ENCODE measurements at places on chromosomes 12 and 14.
A peak's percentile ranks its signal among the peaks of the same experiment; 100 is the strongest.

DNA sequence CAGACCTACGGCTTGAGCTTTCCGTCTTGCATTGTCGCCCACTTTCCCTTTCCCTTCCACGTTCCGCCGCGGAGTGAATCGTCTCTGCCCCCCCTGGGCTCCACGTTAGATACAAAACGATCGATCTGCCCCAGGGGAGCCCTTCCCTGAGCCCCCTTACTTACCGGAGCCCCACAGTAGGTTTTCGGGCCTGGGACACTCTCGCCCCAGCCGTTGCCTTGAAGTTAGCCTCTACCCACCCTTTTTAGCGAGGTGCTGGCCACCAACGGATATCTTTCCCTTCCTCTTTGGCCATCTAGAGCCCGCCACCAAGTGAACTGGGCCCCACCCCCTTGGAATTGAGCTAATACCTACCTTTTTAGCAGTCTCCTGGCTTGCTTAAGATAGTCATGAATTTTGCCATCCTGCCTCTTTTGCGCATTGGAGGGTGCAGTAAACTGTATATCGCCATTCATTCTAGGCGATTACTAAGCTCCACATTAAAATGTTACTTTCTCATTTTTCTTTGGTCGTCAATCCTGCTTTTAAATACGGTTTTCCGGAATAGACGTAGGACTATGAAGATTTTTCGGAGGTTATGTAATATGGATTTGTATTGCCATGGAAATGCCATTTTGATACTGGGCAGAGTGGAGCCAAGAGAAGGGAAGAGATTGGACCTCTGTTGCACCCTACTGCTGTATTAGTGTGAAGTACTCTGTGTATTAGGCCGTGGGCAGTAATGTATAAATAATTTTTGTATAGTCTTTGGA lies 764 bp downstream of the RBM25 start:
- DNase-seq: no peak

DNA sequence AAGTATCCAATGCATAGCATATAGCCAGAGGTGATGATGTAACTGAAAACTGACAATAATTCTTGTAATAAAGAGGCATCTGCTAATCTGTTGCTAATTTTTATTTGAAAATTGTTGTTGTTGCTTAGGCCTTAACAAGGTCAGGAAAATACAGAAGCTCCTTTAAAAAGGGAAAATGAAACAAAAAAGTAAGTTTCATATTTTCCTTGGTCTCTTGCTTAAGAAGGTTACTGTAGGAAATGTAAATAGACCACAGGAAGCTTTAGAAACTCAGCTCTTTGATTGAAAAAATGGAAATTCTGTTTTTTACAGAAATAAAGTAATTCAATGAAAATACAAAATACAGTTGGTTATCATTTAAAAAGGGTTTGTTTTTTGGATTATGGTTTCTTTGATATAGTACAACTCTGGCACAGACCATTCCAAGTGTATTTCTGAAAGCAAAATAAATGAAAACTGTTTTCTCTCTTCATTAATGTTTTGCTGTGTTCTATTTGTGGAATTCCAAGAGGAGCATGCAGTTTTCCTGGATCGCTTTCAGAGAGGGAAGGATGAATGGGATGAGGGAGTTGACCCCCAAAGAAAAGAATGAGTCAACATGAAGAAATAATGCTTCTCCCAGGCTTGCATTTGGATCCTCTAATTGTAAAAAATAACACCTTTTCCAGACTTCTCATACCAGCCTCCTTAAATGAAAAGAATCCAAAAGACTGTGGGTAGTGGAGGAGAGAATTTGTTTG lies 398.0 kb upstream of the FAR2 start:
- DNase-seq: no peak

DNA sequence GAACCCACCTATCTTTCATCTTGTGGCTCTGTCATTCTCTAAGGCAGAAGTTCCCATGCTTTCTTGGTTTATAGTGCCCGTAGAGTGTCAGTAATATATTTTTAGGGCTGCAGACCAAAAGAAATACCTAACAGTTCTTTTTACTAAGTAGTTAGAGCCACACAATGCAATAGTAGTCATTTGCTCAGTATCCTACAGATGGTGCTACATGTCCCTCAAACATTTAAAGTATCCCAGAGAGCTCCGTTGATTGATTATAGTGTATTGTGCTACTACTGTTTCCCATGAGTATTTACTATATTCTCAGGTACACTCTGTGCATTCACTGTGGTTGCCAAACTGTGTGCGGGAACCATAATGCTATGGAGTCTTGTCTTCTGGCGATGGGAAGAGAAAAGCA lies 4.7 kb upstream of the PLBD1 start:
- no peak for DNase-seq

GRCh38 chr14:75702616-75703261 lies 41.7 kb downstream of the TTLL5 start:
- no peak for DNase-seq

GRCh38 chr14:26765768-26766520 lies 168.1 kb upstream of the NOVA1 start:
- DNase-seq: no peak

GRCh38 chr12:56836800-56837663 lies 73.9 kb downstream of the HSD17B6 start:
- DNase-seq: peak; percentile 23

DNA sequence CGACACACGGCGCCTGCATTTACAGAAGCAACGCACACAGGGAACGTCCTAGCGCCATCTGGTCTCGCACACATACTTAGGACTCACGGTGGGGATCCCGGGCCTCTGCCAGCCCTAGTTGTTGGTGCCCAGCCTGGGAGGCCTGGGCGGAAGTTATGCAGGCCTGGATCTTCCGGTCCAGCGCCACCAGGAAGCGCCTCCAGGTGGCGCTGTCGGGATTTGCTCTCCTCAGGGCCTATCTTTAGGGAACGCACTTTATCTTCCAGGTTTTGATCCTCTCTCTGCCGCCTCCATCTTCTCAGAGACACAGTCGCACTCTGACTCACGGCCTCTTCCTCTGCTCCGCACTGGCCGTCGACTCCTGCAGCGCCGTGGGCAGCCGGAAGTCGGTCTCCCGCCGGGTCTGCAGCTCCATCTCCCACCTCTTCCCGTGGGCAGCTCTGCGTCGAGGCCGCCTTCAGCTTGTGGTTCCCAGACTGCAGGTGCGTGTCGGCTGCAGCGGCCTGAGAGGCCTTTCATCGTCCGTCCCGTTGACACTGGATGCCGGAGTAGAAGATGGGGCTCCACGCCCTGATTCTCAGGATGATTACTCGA lies 760.4 kb downstream of the TMEM121 start:
- no peak for DNase-seq

DNA sequence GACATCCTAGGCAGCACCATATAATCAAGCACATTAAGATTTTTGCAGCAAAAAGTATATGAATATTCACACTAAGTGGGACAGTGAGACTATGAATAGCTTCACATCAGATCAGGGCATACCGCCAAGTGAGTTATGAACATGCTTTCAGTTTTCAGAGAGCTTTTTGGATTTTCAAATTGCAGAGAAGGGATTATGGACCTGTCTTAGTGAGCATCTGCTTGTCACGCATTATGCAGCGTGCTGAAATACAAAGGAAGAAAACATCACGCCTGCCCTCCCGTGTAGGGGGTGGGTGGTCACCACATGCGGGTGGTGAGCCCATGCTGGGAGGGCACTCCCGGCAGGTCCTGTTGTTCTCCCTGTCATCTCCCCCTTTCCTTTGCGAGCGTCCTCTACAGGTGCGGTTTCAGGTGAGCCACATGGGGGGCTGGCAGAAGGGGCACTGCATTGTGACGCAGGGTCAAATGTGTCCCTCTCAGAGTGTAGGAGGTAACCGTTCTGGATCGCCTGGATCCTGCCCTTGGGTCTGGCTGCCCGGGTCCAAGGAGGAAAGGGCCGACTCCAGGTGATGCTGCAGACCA lies 42.6 kb downstream of the TRAF3 start:
- DNase-seq: peak; percentile 34

DNA sequence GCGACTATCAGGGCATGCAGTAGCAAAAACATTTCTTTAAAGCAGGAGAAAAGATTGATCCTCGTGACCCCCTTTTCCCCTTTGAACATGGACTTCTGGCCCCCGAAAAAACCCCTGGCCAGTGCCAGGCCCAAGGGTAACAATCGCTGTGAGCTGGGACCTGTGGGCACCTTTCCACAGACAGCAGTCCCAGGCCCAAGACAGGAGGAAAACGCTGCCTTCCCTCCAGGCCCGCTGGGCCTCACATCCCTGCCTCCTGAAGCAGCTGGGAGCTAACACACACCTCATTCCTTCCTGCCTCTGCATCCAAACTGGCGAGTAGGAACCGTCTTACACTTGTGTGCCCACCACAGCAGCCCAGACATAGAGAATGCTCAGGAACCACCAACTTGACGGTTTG lies 1.2 kb downstream of the VWF start:
- no peak for DNase-seq

- no peak for DNase-seq
These were observed 74.2 kb downstream of the PRORP start for GRCh38 chr14:35196571-35196970.

DNA sequence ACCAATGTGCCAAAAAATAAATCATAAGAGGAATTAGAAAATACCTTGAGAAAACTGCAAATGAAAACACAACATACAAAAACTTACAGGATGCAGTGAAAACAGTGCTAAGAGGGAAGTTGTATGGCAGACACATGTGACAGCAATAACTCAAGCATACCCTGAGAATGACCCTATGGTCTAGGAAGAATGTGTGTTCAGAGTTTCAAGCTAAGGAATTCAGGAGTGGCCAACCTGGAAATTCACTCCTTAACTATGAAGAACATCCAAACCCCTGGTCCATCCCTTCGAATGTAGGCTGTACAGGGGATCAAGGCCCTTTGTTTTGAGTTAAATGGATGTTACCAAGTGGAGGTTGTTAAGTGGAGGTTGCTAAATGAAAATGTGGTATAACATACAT lies 16.7 kb upstream of the TTC9 start:
- DNase-seq: no peak

GRCh38 chr14:91361233-91361811 lies 56.3 kb downstream of the CCDC88C start:
- DNase-seq: no peak

DNA sequence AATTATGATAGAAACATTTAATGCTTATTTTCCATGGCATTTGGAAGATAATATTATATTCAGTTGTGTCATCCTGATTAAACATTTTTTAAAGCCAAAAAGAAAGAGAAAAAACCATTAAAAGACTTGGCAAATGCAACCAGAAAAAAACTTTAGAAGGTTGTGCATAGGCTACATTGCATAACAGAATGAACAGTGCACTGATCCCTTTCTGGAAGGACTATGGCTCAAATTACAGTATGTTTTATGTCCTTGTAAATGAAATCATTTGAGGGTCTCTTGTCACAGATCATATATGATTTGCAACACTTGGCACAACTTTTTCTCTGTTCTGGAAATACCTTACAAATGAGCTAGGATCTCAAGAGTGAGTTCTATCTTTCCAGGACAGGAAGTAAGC lies 275.2 kb upstream of the FLRT2 start:
- no peak for DNase-seq

- DNase-seq: peak; percentile 24
These were observed 57.6 kb downstream of the BRMS1L start for GRCh38 chr14:35883677-35884293.

GRCh38 chr14:75445236-75445635 lies 17.4 kb downstream of the JDP2 start:
- DNase-seq: no peak

DNA sequence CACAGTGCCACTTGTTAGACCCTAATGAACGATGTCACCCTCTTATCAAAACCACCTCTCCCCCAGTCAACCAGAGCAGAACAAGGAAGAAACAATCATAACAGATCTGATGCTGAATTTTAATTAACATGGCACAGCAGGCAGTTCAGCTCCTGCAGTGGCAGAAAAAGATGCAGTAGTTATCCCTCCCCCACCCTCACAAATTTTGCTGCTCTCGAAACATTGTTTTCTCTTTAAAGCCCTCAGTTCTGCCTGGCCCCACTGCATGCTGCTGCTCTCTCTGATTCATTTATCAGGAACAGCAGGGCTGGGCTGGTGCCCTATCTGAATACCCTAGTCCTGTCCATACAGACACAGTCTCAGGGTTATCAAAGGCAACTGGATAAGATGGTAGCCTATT lies 12.2 kb downstream of the CCDC175 start:
- no peak for DNase-seq

GRCh38 chr12:20423557-20423956 lies 55.2 kb downstream of the PDE3A start:
- no peak for DNase-seq

DNA sequence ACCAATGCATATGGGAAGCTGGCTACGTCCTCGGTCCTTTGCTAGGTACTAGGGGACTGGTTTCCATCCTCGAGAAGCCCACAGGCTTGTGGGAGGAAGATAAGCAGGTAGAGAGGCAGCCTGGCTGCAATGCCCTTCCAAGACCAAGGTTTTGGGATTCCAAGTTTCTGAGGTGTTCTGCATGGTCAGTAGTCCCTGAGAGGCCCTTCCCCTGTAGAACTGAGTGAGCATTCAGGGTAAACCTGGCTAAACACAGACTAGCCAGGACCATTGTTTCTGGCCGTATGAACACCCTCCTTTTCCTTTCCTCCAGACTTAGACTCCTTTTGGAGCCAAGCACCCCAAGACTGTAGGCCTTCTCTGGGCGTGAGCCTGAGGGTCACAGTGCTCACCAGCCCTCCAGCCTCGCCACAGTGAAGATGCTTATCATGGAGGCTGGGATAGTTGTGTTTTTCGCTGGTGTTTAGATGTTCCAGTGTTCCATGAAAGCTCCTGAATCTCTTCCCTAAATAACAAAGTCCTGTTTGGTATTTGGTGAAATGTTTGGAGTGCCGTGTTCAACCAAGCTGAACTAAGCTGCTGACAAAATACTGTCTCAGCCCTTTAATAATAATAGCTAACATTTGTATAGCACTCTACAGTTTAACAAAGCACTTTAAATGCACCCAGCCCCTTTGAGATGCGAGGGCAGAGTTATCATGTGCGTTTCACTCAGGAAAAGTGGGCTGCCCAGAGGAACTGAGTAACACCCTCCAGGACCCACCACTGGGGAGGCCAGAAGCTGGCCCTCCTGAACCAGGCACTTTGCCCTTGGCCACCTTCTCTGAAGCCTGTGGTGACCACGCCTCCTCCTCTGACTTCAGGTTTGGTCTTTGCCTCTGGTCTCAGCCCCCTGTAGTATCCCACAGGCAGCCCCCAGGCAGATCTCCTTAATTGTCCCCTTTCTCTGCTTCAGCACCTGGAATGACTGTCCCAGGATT lies 284.5 kb downstream of the CACNA1C start:
- no peak for DNase-seq
